Choroid plexus epithelial cell (primary cell): ENCODE measurements at places on chromosomes 5 and 9.

GRCh38 chr9:128051932-128052709, 15.0 kb downstream of the NAIF1 start:
- DNase-seq: no peak

- peak; percentile 72 for DNase-seq
These were observed 76.3 kb downstream of the AOPEP start for GRCh38 chr9:94802793-94803192.

- DNase-seq: peak; percentile 34
These were observed 160.5 kb upstream of the MSX2 start for GRCh38 chr5:174563899-174564298.

GRCh38 chr9:19286634-19287188, 56.2 kb downstream of the DENND4C start:
- peak; percentile 32 for DNase-seq

- DNase-seq: peak; percentile 22
These were observed 3.1 kb downstream of the LHX3 start for GRCh38 chr9:136201609-136202453.

DNA sequence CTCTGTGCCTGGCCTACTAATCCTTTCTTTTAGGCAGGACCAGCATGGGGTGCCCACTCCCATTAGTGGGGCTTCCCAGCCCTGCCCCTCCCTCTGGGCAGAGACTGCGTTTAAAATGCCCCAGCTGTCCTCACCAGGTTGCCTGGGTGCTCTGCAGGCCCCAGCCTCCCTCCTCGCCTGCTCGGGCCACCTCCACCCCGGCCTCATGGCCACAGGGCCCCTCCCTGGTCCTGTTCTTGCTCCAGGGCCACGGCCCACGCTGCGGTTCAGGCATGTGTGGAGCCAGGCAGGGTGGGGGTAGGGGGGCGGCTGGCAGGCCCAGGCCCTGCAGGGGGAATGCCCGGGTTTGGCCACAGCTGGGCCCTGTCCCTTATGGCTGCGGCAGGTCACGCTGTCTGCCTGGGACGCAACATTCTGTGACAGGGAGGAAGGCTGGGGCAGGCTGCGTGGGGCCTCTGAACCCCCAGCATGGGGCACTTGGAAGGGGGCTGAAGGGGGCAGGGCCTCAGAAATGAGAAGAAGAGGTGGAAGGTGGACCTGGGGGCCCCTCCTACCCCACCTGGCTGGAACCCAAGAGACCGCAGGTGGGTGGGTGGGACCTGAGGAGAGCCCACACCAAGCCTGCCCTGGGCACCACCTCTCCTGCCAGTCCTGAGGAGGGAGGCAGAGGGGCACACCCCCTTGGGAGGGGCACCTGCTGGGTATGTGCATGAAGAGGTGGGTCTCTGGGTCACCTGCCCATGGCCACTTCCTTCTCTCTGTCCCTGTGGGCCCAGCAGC, at the start of gene LCN12:
LCN12 (plus strand) TSS at position 733 of the 780 bp plus-strand sequence. CDS start 55 bp downstream, outside the sequence.
- no peak for DNase-seq

GRCh38 chr5:65338606-65339151, 143.0 kb downstream of the ADAMTS6 start:
- no peak for DNase-seq

DNA sequence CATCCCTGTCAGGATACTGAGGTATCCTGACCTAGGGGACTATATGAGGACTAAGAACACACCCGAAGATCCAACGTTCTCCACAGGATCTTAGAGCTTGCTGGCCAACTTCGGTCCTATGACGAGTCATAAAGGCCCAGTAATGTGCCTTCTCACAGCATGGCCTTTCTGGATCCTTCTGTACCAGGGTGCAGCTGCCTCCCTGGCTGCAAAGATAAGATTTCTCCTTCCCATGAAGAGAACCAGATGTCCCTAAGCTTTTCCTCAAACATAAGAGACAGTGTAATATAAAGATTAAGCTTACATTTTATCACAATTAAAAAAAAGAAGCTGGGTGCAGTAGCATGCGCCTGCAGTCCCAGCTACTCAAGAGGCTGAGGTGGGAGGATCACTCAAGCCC, 18.3 kb downstream of the EPB41L4B start:
- no peak for DNase-seq

GRCh38 chr9:72205513-72205912, 56.3 kb downstream of the GDA start:
- no peak for DNase-seq

DNA sequence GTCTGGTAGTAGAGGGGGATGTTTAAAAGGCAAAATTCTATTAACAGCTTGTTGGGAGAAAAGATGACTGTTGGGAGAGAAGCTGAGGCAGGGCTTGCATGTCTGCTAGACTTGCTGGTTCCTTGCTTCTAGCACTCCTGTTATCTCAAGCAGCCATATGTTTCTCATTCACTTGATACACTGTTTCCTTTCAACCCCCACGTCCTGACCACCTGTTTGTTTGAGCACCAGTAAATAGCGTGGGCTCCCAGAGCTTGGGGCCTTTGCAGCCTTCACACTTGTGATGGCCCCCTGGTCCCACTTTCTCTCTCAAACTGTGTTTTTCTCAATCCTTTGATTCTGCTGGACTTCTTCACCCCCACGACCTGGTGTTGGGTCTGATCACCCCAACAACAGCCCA, 111.7 kb upstream of the TMEM161B start:
- no peak for DNase-seq

DNA sequence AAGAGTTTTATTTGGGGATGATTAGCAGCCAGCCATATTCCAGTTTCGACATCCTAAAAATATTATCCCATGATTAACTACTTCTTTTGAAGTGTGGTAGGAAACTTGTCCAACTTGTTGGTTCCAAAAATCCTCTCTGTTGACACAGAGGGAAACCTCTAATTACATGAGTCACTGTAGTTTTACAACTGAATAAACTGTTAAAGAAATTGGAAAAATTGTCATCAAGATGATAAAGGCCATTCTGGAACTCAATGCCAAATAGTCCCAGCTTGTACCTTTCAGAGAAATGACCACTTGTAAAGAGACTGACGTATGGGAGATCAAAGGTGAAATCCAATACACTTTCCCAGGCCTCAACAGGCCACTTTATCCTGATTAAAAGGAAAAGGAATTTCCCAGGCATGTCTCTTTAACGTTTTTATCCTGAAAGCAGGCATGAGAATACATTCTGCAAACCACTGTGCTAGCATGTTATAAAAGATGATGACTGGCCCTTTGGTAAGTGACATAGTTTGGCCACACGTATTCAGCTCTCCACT, 261.6 kb downstream of the GLIS3 start:
- peak; percentile 22 for DNase-seq

GRCh38 chr5:80837679-80838078, 122.5 kb upstream of the RASGRF2 start:
- DNase-seq: no peak

GRCh38 chr5:167696558-167697314, 594.7 kb upstream of the WWC1 start:
- no peak for DNase-seq
